ENCODE measurements at places on chromosomes 3 and 15. TPM values are rescaled to one million over a fixed set of nuclear protein-coding genes. Genes with fewer than 3 reads are reported as not detected.
A peak's percentile ranks its signal among the peaks of the same experiment; 100 is the strongest.

GRCh38 chr3:149501524-149501923, 27.0 kb downstream of the TM4SF4 start:
- peak; percentile 56 for DNase-seq

- DNase-seq, result no peak
Measured at GRCh38 chr3:33491721-33492120, 51.5 kb upstream of the UBP1 start.

- DNase-seq, result no peak
Measured at GRCh38 chr3:57074135-57074534, 13.7 kb downstream of the SPATA12 start.

GRCh38 chr3:150975992-150976368, 3.5 kb upstream of the CLRN1 start:
- no peak for DNase-seq

DNA sequence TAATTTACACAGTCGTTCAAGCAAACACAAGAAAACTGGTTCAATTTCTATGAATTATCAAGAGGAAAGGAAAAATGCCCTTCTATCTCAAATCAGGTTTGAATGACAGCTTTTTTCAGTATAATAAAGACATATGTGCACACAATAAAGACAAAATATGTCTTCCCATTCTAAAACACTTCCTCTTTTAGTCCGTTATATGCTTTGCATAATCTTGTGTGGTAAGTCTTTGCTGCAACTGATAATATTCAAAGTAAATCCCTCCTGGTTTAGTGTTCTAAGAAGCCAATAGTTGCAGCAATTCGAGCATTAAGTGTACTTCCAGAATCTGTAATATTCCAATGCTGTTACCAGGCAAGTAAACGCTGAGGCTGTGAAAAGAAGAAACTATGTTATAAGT, 43.7 kb upstream of the MAPKBP1 start:
- DNase-seq, result no peak

DNA sequence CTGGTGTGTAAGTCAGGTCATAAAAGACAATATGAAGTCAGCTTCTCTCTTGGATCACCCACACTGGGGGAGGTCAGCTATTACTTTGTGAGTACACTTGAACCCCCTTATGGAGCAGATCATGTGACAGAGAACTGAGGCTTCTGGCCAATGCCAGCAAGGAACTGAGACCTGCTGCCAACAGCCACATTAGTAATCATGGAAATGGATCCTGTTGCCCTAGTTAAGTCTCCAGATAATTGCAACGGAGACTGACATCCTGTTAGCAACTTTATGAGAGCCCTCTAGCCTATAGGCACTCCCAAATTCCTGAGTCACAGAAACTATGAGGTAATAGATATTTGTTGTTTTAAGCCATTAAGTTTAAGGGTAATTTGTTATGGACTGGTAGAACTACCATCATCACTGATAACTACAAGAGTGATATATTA, 110.4 kb upstream of the GMNC start:
- peak; percentile 5 for DNase-seq

DNA sequence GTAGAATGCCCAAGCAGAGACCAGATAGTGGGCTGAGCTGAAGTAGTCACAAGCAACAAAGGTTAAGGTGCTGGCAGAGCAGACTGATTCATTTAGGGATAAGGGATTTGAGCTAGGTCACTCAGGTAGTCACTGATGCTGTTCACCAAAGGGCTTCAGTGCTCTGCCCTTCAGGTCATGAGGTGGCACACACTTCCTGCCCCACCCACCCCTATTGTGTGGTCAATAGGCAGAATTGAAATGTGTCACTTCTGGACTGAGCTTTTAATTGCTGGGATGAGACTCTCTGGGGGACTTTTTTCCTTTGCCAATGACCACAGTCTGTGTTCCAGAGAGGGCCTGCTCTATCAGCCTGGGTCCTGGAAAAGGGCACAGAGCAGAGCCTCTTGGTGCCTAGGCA, 2.9 kb upstream of the DIS3L start:
- DNase-seq, result no peak

- DNase-seq, result no peak
Measured at GRCh38 chr15:87619161-87619960, 637.2 kb downstream of the NTRK3 start.

DNA sequence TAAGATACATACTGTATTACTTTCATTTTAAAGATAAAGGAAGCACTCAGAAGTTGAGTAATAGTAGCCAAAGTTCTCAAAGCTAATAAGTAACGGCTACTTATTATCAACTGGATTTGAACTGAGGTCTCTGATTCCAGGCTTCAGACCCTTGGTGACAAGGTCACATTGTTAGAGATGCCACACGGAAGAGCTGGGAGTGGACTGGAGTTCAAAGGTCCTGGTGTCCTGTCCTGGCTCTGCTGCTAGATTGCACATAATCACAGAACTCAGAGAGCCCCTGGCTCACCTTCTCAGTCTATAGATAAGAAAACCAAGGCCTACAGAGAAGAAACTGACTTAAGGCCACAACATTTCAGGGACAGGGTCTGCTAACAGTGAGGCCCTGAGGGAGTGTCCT, 75.3 kb downstream of the MYLK start:
- DNase-seq, result no peak

Gene CDAN1
- total RNA-seq, result 9.7 TPM

Gene RASSF1
- total RNA-seq, result 17.4 TPM

Gene PIF1
- 6.2 TPM for total RNA-seq

All from osteoblast (primary cell).